ENCODE measurements at places on chromosomes 1 and 21.
A peak's percentile ranks its signal among the peaks of the same experiment; 100 is the strongest.

GRCh38 chr1:76379506-76379905, 305.0 kb downstream of the ST6GALNAC3 start:
- DNase-seq = no peak

GRCh38 chr21:32977216-32977615, 48.5 kb upstream of the OLIG2 start:
- no peak for DNase-seq

- DNase-seq = no peak
These were observed 21.9 kb downstream of the KIAA1614 start for GRCh38 chr1:180934563-180934962.

GRCh38 chr1:223258751-223259198, 105.2 kb downstream of the SUSD4 start:
- no peak for DNase-seq

- no peak for DNase-seq
These were observed 30.5 kb upstream of the PADI2 start for GRCh38 chr1:17149771-17150170.

GRCh38 chr1:7616076-7616832, 154.8 kb upstream of the VAMP3 start:
- peak; percentile 11 for DNase-seq

- DNase-seq = no peak
These were observed 28.7 kb upstream of the ARTN start for GRCh38 chr1:43904660-43905551.

DNA sequence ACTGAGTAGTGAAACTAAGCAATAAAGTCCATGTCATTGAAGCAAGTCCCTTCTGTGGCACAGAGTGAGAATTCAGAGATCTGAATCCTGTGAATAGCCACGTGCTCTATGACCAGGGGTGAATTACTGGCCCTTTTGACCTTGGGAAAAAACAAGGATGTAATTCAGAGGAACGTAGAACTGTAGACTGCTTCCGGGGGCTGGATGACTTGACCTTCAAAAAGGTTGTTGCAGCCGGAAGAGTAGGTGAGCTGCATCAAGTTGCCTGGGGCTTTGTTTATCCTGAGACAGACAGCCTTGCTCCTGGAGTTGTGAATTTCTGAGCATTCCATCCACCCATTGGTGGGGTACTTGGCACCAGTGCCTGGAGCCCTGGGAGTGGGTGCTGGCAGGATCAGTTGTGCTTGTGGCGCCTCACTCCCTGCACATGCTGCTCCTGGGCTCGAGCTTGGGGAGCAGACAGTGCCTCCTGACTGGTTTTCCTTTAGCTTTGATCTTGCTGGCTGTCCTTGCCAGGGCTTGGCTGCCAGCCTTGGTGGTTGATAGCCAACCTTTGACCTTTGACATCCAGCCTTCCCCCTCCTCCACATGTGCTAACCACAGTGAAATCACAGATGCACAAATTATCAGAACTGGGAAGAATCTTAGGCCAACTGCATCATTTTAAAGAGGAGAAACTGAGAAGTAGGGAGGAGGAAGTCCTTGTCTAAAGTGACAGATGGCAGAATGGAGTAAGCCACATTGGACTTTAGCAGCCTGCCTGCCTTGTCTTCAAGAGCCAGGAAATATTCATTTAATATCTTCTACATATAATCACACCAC, 16.2 kb upstream of the MYOG start:
- DNase-seq = no peak

DNA sequence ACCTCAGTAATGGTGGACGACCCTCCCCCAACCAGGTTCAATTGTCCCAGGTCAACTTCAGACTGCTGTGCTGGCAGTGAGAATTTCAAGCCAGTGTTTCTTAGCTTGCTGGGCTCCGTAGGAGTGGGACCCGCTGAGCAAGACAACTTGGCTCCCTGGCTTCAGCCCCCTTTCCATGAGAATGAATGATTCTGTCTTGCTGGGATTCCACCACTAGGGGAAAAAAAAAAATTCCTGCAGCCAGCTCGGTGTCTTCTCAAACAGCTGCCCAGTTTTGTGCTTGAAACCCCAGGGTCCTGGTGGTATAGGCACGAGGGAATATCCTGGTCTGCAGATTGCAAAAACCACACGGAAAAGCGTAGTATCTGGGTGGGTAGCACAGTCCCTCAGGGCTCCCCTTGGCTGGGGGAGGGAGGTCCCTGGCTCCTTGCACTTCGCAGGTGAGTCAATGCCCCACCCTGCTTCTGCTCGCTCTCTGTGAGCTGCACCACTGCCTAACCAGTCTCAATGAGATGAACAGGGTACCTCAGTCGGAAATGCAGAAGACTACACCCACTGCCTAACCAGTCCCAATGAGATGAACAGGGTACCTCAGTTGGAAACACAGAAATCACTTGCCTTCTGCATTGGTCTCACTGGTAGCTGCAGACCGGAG, 41.5 kb downstream of the GBP6 start:
- DNase-seq = no peak

GRCh38 chr1:147050654-147051053, 112.5 kb downstream of the NBPF12 start:
- DNase-seq = no peak

DNA sequence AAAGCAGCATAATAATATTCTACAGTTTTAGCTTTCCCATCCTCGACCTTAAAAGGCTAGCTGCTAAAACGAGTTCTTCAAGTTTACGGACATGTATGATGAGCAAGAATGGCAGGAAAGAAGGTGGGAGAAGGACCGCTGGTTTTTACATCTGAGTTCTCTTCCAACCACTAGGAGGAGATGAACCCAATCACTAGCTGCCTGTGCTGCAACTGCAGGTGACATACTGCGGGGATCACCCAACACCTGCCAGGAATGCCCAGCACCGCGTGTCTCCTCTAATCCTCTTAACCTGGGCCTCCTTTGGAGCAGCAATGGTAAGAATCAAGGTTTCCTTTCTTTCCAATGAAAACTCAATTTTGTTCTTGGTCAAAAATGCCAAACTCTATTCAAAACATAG, 23.5 kb downstream of the TOR3A start:
- DNase-seq = no peak

DNA sequence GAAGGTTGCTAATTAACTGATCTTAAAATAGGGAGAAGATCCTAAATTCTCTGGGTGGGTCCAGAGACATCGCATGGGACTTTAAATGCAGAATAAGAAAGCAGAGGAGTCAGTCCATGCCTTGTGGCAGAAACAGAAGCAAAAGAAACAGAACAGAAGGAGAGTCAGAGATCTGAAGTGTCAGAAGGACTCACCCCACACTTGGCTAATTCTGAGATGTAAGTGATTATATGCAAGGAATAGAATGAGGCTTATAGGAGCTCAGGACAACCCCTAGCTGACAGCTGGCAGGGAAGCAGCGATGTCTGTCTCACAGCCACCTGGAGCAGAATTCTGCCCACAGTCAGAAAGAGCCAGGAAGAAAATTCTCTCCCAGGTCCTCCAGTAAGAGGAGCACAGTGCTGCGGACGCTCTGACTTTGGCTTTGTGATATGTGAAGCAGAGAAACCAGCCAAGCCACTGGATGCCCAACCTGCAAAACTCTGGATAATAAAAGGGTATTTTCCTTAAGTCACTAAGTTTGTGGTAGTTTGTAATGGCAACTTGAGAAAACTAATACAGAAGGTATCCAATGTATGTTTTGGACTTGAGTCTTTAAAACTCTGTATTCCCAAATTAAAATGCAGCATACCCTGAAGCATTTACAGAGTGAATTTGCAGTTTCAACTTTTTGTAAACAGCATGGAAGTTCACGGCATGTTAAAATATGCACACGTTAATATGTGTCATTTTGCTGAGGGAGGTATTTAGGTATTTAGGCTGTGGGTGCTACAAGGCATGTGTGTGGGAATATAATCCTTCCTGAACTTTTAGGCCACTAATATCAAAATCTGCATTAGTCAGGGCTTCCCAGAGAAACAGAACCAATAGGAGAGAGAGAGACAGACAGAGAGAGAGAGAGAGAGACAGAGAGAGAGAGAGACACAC, 388.5 kb downstream of the PCP4 start:
- no peak for DNase-seq

DNA sequence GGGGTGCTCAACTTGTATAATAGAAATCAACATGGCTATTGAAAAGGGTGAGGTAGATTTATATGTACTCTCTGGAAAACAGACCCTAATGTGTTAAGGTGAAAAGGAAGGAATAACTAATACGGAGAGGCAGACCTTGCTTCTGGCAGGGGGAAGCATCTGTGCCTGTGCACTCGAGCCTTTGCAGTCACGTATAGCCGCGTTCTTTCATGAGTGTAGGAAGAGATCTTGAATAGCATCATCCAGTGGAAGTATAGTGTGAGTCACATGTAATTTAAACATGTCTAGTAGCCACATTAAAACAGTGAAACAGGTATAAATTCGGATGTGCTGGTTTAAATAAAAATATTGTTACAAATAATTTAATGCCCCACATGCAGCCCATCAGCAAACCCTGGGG, 3.0 kb downstream of the A3GALT2 start:
- DNase-seq = no peak

DNA sequence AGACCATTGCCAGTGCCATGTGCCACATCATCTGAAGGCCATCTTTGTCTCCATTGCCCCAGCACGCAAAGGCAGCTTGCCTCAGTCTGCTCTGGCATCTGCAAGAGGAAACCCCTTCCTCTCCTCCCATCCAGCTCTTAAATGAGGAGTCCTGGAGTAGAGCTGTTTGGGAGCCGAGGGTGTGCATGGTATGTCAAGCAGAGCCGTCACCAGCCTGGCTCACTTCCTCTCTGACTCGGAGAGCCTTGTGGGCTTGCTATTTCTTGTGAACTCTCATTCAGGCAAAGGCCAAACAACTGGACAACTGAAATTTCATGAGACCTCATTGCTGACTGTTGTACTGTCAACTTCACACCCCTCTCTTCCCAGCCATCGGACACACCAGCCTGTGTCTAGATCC, 143.9 kb downstream of the SIPA1L2 start:
- no peak for DNase-seq

DNA sequence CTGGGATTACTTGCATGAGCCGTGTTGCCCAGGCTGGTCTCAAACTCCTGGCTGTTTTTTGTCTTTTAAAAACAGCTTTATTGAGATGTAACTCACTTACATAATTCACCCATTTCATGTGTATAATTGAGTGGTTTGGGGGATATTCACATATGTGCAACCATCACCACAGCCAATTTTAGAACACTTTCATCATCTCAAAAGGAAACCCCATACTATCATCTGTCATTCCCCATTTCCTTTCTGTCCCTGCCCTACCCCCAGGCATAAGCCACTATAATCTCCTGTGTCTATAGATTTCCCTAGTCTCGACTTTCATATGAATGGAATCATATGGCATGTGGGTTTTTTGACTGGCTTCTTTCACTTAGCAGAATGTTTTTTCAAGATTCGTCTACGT, 43.3 kb downstream of the GPR137B start:
- DNase-seq = no peak

DNA sequence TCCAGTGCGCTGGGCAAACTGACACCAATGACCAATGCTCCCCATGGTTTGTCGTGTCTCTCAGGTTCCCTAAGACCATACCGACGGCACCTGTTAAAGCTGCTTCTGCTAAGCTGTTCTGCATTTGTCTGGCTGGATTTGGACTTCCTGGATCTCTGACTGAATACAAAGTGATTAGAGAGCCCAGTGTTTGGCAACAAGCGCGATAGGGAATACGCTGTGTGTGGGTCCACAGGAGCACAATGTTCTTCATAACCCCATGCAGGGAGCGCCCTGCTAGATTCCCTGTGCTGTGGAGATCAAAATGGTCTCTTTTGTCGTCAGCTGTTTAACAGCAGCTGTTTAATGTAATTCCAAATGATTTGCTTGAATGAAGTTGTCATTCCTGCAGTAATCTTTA, 26.0 kb upstream of the ESRRG start:
- no peak for DNase-seq

DNA sequence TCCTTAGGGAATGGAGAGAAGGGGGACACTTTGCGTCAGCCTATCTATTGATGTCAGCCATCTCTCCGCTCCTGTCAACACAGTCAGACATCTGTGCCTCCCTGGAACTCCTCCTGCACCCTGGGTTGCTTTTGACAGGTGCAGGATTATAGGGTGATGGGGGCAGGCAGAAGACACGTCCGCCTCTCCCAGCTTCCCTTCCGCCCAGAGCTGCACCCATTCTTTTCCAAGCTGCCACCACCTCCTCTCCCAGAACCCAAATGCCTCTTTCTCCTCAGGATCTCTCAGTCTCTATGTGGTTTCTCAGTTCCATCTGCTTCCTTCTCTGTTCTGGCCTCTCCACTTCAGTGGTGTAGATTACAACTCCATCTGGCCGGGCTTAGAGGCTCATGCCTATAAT, 17.1 kb upstream of the KIF1B start:
- DNase-seq = no peak

DNA sequence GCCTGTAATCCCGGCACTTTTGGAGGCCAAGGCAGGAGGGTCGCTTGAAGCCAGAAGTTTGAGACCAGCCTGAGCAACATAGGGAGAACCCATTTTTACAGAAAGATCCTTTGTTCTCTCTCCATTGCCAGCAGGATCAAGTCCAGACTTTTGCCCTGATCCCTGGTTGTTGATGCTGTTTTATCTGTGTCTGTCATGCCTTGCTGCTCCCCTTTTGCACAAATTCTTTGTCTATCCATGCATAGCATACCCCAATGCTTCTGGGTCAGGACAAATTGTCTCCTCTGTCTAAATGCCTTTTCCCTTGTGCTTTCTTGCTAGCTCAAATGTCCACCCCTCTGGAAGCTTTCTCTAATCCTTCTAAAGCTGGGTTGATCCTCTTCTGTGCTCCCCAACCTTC, 25.3 kb upstream of the FAAH start:
- no peak for DNase-seq

GRCh38 chr1:46128344-46128743, 4.1 kb downstream of the PIK3R3 start:
- DNase-seq = no peak

- DNase-seq = no peak
These were observed 10.7 kb downstream of the TMEM63A start for GRCh38 chr1:225871359-225872074.

GRCh38 chr1:207128336-207128921, 24.4 kb downstream of the C4BPA start:
- DNase-seq = no peak

DNA sequence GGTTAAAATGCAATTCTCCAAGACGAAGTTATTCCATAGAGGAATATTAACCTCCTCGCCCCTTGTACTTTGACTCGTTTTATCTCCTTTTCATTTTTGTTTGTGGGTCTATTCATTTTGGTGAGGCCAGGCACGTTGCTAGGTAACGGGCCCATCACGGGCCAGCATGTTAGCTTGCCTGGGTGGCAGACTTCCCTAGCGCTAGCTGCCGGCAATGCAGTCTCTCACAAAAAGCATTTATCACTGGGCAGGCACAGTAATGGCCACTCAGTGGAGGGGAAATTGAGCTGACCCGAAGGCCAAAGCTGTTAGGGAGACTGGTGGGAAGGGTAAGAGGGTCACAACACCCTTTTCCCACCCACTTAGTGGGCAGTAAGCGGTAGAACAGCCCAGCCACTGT, 234.4 kb upstream of the FOXD3 start:
- DNase-seq = no peak

Data from activated naive CD8-positive, alpha-beta T cell treated with anti-CD3 and anti-CD28 coated beads for 36 hours (primary cell).